ENCODE measurements at places on chromosomes 7 and 10.
A peak's percentile ranks its signal among the peaks of the same experiment; 100 is the strongest.

GRCh38 chr10:86389441-86390193, 23.0 kb upstream of the GRID1 start:
- peak; percentile 47 for DNase-seq

DNA sequence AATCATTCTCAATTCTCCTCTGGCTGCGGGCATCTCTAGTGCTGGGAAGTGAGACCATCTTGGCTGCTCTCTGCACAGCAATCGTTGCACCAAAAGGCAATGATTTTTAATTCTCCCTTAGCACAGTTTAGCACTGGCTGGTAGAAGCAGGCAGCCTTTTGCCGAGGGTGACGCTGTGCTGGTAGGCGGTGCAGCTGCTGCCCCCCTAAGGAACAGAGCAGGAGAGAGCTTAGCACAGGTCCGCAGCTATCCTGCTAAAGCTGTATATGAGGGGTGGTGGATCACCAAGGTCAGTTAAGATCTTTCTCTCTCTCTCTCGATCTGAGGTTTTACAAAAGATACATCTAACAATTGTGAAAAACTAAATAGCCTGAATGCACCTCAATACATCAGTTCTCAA, 390.1 kb downstream of the GATA3 start:
- no peak for DNase-seq

DNA sequence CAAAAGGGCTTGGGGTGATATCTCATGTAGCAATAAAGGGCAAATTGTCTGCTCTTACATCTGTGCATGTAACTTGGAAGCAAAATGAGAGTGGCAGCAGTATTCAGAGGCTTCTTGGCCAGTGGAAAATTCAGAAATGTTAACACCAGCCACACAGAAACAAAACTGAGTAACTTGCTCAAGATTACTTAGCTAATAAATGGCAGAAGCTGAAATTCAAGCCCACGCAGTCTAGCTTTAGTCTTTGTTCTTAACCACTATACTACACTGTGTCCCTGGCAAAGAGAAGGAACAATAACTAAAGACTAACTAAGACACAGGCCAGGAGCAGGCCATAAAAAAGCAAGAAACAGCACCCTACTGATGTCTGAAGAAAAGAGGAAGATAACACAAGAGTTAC, 185.9 kb upstream of the ASAH2 start:
- no peak for DNase-seq

DNA sequence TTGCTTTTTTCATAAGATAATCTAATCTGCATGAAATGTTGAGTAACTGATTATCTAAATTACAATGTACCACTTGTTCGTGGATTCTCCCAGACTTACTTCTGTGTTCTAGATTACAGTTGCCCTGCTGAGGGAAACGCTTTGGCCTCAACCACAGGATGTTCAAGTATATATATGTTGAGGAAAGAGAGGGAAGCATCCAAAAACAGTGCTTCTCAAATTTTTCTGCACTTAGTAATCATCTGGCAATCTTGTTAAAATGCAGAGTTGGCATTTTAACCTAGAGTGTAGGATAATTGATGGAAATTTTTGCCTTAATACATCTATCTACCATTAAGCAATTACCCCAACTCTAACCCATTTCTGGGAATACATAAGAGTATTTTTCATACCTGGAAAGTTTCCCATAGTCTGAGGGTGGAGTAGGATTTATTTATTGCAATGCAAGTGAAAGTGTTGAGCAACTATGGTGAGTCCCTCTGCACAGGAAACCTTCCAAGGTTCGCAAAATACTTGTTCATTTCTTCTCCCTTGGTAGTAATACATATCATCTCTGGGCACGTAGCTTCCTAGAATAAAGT, 59.6 kb upstream of the C1GALT1 start:
- no peak for DNase-seq

GRCh38 chr7:36855330-36855729, 131.0 kb upstream of the AOAH start:
- no peak for DNase-seq

GRCh38 chr7:128879461-128879938, 16.8 kb downstream of the ATP6V1F start:
- DNase-seq = no peak

DNA sequence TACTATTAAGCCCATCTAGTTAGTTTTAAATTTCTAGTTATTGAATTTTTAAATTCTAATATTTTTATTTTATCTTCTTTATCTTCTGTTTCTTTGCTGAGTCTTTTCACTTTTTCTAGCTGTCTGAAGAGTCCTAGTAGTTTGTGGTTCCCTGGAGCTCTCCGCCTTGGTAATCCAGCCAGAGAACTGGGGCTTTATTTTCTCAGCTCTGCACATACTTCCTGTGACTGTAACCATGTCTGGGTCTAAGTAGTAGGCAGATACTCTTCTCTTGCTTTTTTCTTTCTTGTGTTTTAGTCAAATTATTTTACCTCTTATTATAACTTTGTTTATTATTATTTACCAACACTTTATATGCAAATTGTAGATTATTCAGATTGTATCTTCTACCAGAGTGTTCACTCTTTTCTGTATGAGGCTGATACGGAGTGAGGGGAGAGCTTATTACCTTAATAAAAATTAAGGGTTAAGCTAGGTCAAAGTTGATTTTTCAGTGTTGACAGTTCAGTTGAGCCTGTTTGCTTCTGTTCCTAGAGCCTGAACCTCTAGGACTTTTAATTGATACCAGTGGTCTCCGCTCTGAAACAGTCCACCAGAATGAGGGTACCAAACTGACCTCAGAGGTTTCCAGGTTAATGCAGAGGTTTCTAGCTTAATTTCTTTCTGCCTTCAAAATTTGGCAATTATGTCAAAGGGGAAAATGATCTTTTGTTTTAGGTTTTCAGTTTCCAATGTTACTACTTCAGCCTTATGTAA, 155.4 kb downstream of the ADK start:
- DNase-seq = no peak

GRCh38 chr10:73357166-73357565, 1.5 kb downstream of the CFAP70 start:
- no peak for DNase-seq

DNA sequence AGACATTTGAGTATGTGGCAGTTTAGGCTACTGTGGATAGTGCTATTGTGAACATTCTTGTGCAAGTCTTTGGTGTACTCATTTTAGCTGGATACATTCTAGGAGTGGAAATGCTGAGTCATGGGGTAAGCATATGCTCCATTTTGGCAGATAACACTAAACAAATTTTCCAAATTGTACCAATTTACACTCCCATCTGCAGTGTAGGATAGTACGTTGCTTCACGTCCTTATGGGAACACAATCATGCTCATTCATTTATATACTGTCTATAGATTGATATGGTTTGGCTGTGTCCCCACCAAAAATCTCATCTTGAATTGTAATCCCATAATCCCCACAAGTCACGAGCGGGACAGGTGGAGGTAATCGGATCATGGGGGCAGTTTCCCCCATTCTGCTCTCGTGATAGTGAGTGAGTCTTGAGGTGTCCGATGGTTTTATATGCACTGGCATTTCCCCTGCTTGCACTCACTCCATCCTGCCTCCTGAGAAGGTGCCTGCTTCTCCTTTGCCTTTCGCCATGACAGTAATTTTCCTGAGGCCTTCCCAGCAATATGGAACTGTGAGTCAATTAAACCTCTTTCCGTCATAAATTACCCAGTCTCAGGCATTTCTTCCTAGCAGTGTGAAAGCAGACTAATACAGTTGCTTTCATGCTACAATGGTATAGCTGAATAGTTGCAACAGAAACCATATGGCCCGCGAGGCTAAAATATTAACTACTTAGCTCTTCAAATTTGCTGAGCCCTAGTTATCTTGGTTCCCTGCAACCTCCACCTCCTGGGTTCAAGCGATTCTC, 25.6 kb downstream of the RNF216 start:
- no peak for DNase-seq

DNA sequence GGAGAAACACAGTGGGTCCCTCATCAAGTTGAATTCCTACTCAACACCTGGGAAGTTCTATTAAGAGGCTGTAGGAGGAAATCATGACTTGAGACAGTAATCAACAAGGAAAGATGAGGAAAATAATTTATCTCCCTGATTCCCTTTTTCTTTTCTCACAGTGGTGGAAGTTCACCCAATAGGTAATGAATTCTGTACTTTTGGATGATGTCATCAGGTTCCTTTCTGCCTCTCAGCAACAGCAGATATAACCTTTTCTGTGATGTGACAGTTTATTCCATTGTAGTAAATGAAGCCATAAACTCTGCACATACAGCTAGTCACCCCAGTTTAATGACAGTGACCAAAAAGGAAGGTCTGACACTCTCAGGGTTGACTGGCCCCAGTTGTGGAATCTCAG, 1265.0 kb downstream of the NXPH1 start:
- DNase-seq = no peak

GRCh38 chr7:3120513-3120912, 76.8 kb upstream of the CARD11 start:
- DNase-seq = no peak

DNA sequence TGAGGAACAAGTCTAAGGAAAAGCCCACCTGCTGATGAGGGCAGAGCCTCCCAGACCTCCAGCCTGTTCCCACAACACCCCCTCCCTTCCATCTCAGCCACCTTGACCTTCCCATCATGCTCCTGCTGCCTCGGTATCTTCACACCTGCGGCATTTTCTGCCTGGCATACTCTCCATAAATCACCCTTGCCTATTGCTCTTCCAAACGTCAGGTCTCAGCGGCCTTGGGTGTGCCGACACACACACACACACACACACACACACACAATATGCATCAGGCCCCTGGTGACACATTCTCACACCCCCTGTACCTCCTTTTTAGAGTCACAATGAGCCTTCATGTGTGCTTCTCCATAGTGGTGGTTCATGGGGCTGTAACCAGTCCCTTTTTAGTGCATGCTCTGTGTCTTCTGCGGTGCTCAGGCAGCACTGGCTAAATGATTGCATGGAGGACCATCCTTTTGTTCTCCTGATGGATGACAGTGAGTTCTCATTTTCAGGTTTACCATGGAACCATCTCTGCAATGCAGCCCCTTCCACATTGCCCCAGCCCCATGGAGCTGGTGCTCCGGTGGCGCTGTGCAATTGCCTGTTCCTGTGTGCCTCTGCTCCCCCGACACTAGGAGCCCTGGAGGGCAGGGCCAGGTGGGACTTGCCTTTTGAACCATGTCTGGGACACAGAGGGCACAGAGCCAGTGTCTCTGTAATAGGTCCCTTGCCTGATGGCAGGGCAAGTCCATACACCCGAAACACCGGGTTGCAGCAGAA, 4.5 kb downstream of the ADIRF start:
- peak; percentile 25 for DNase-seq

- no peak for DNase-seq
Measured at GRCh38 chr7:50828116-50828515, 45.4 kb upstream of the GRB10 start.

DNA sequence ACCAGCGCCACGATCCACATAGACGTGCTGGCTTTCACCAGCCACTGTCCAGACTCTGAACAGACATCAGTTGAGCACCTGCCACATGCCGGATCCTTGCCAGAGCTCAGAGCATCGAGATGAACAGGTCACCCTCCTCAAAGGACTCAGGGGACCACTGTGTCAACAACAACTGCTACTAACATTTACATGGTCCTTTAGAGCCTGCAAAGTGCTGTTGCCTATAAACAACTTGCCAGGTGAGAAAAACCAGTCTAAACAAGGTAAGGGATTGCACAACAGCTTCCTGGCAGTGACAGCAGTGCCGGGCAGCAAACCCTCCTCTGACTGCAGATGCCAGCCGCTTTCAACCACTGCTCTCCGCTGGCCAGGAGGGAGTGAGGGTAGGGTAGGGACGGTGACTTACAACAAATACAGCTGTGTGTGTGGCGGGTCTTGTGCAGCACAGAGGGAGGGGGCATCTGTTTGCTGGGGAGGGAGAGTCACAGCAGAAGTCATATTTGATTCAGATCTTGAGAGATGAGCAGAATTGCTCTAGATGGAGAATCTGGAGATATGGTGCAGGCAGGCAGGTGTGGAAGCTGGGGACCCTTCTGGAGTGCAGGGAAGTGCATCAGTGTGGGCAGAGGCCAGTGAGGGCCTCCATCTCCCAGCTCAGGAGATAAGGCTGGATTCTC, 32.8 kb upstream of the RHEB start:
- DNase-seq = no peak

DNA sequence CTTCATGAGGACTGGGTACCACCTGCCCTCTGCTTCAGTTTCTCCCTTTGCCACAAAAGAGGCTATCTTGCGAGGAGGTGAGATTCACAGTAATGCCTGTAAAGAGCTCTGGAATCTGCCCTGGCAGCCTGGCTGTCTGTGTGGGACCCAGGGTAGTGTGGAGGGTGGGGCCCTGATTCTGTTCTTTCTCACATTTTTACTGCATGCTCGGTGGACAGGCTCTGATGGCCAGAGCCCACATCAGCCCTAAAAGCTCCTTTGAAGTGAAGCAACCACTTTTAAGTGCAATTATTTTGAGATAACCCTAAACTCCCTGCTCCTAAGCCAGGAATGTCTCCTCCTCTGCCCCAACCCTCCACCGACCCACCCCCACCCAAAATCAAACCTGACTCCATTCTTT, 92.1 kb upstream of the PODXL start:
- no peak for DNase-seq

DNA sequence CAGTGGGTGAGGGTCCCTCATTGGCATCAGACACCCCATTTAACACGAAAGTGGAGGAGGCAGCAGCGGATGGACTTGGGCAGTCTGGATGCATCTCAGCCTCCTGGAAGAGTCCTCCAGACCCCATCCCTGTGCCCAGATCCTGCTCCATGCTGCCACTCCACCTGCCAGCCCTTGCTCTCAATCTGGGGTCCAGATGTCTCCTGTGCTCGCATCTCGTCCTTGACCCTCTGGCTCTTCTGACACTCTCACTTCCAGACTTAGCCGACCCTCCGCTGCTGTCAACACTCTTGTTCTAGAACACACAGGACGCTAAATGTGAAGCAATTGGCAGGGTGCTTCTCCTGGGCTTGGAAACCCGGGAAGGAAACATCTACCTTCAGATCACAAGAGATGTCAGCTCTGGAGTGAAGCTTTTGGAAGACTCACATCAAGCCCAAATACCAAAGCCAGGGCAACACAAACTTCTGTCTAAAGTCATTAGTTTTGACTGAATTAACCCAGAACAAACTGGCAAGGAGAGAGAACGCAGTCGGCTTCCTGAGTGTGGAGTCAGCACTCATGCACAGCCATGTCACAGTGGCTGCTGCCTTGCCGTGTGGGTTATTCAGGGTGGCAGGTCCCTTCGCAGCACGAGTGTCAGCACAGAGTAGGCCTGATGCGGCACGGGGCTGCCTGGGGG, 379.1 kb downstream of the TCERG1L start:
- no peak for DNase-seq

DNA sequence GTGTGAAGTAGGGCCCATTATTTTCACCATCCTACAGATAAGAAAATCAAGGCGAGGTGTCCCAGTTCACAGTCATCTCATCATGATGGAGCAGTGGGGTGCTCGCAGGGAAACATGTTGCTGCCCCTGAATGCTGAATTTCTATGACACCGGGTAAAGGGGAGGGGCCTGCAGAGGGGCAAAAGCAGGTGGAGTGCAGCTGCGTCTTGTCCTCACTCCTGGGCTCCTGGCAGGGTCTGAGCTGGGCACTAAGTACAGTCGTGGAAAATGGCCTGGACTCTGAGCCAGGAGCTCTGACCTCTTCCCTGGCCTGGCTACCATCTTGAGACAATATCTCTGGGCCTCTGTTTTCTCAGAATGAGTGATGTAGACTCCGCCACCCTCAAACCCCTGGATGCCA, 253.1 kb upstream of the PITRM1 start:
- no peak for DNase-seq

- no peak for DNase-seq
Measured at GRCh38 chr10:131748191-131748590, 152.6 kb upstream of the PPP2R2D start.

- DNase-seq = no peak
Measured at GRCh38 chr10:1646332-1646731, 91.0 kb downstream of the ADARB2 start.

GRCh38 chr10:89891006-89891535, 189.7 kb downstream of the KIF20B start:
- no peak for DNase-seq
